GOT3 (cell line): ENCODE measurements at places on chromosomes 5 and 9.
A peak's percentile ranks its signal among the peaks of the same experiment; 100 is the strongest.

GRCh38 chr5:126969548-126969947 is 60.8 kb downstream of the MARCHF3 start:
- no peak for DNase-seq

DNA sequence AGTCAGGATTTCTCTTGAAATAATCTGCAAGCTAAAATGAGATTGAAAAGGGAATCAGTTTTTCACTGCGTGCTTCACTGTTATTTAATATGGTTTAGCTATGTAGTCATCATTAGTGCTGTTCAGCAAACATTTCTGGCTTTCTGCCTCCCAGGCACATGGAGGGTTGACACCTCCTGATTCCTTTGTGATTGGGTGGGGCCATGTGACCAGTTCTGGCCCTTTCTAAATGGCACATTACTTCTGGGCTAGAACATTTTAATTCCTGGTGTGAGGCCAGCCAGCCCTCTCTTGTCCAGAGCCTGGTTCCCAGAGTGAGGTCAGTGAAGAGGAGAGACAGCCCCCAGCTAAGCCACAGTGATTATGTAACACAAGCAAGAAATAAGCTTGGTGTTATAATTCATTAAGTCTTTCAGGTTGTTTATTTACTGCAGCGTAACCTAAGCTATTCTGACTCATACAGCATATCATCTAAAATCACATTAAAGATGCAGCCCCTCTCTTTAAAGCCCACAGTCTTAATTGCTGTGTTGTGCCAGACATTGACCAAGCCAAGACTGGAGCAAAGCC is 17.4 kb upstream of the ARSI start:
- peak; percentile 48 for DNase-seq

- no peak for DNase-seq
Measured at GRCh38 chr9:75228893-75229292, 140.6 kb downstream of the OSTF1 start.

DNA sequence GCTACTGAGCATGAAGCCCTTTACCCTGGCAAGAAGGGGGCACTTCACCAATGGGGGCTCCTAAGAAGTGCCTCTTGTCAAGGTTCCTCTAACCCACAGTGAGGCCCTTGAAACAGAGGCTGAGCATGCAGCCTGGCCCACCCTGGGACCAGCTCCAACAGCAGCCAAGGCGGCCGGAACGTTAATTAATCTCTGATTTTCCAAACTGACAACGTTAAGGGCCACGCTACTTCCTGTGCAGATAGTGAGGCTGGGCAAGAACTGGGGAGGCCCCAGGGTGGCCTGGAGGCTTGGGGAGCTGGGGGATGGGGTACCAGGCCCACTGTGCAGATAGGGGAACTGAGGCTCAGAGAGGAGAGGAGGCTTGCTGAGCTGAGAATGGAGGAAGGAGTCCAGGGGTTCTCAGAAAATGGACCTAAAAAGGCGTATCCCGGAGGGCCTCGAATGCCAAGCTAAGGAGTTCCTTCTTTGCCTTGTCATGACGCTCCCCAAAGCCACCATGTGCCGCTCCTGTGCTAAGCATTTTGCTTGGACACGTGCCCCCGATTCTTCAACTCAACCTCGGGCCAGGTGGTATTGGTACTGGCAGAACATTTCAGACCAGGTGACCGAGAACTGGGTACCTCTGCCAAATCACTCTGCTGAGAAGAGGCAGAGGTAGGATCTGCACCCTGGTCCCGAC is 72.0 kb upstream of the STXBP1 start:
- no peak for DNase-seq

DNA sequence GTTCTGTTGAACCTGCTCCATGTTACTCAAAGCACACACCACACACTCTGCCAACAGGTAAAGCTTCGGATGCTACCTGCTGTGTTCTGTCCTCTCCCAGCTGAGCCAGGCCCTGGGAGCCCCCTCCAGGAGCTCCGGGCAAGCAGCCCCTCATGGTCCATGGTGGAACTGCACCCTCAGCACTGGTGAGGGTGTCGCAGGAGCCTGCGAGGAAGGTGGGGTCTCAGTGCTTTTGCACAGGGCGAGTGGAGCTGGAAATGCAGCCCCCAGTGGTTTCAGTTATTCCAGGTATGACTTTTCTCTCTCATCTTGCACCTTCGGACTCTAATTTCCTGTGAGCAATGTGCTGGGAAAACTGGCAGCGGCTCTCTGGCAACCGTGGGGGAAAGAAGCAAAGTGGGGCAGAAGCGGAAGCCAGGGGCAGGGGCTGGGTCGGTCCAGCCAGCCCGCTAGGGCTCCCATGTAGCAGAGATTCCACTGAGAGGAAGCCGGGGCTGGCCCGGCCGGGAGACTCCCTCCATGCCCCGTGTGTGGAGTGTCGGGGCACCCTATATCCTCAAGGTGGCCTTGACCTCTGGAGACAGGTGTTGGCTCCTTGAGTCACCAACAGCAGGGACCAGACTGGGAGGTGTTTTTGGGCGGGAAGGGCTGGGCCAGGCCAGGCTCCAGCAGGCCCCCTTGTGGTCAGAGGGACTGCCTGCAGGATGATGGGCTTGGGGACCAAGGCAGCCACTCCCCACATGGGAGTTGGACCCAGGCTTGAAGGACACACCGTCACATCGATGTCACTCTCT is 75.6 kb upstream of the PRSS3 start:
- no peak for DNase-seq

DNA sequence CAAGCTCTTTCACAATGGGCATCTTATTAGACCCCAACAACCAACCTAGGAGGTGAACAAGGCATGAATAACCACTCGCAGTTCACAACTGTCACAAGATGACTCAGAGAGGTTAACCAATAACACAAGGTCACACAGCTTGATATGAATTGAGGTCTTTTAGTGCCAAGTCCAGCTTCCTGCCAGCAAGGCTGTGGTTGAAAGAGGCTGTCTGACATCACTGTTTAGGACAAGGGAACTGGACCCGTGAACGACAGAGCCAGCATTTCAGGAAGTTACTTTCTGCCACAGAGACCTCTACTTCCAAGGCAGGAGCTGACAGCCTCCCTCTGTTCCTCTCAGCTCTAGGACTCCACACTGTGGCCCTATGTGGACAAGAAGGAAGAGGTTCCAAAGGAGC is 53.4 kb upstream of the ALDH1B1 start:
- DNase-seq, result no peak

DNA sequence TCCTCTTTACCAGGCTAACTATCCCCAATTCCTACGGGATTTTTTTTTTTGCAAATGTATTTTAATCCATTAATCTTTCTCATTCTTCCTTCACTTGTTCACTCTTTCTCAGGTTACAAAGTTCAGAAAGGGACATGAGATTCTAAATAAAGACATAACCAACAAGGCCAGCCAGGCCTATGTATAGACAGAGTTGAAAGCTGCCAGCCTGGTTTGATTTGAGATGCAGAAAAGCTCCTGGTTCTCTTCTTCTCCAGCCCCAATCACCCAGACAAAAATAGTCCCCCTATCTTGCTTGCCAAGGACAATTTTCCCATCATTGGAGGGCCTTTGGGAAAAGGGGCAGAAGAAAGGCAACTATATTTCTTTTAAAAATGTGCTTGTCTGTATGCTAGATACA is 398.8 kb downstream of the NFIB start:
- no peak for DNase-seq

DNA sequence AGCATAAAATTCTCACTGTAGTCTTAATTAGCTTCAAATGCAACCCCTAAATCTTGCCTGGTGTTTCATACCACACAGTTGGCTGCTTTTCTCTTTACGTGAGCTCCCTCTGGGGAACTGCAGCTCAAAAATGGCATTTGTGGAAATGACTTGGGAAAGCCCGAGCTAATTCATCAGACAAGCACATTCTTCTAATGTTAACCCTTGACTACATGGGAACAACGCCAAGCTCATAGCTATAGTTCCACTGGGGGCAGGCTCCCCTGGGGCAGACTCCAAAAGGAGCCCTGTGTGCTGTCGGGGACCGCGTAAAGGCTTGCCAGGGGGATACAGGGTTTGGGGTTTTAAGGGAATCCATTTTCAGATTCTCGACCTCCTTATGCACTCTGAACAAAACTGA is 301.4 kb upstream of the DAP start:
- DNase-seq, result no peak

DNA sequence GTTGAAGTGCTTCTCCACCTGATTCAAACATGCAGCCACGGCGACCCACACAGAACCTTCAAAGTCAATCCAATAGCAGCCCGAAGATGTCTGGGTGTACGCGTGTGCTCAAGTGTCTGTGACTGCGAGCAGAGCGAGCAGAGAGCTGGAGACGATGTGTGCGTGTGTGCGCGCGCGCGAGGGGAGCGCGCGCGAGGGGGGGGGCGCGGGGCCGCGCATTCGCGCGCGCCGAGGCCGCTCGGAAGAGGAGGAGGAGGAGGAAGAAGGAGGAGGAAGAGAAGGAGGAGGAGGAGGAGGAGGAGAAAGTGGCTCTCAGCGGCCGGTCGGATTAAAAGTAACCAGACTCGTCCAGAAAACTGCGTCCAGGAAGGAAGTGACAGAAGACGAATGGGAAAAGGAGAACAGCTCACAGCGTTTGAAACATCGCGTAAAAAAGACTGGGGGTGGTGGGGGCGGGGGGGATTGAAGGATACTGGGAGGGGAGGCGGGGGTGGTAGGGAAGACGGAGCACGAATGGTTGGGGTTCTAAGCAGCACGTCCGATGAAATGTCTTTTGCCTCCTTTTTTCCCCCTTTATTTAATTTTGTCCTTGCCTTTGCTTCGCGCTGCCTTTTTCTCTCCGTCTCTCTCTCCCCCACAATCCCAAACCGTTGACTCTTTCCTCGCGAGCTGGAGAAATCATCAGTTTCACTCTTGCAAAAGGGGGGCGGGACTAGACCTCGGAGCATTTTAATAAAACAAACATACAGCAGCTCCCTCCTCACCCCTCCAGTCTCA is at the start of gene MEF2C:
MEF2C (minus strand) TSS at position 126 of the 777 bp plus-strand sequence. CDS start 59,396 bp downstream, outside the sequence.
- no peak for DNase-seq

DNA sequence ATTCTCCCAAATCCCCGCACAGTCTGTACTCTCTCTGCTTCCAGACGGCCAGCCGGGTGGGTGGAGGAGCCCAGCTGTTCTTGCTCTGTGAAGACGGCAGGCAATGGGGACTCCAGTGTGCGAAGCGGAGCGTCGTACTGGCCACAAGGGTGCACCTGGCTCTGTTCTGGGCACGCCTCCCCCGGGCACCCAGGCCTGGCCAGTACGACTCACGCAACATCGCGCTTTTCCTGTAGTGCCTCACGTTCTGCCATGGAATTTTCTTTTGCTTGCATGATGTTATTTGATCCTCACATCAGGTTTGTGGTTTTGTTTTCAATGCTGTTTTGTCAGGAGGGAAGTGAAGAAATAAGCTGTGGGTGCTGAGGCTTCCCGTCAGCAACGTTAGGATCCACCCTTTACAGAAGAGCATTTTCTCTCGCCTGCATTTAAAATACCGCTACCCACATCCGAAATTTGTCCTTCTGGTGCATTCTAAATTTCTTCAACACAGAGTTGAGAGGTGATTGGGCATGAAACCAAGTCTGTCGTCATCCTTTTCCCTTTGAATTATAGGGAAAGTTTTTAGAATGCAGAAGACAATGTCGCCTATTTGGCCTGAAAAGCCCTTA is 311.7 kb downstream of the TRIM36 start:
- DNase-seq, result no peak

DNA sequence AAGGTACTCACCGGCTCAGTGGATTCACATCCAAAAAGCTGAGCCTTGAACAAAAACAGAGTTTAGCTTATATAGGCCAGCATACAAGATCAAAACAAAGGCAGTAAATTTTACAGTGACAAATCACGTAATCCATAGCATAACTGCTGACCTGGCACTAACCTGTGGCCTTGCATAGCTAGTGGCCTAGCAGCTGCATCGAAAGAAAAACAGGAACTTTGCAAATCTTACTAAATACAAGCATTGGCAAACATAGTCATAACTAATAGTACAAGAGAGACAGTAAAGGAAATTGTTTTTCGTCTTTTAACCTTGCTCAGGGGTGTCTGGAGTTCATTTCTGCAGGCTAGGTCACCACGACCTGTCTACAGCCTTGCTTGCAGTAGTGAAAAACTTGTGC is 4.8 kb downstream of the HSDL2 start:
- no peak for DNase-seq

DNA sequence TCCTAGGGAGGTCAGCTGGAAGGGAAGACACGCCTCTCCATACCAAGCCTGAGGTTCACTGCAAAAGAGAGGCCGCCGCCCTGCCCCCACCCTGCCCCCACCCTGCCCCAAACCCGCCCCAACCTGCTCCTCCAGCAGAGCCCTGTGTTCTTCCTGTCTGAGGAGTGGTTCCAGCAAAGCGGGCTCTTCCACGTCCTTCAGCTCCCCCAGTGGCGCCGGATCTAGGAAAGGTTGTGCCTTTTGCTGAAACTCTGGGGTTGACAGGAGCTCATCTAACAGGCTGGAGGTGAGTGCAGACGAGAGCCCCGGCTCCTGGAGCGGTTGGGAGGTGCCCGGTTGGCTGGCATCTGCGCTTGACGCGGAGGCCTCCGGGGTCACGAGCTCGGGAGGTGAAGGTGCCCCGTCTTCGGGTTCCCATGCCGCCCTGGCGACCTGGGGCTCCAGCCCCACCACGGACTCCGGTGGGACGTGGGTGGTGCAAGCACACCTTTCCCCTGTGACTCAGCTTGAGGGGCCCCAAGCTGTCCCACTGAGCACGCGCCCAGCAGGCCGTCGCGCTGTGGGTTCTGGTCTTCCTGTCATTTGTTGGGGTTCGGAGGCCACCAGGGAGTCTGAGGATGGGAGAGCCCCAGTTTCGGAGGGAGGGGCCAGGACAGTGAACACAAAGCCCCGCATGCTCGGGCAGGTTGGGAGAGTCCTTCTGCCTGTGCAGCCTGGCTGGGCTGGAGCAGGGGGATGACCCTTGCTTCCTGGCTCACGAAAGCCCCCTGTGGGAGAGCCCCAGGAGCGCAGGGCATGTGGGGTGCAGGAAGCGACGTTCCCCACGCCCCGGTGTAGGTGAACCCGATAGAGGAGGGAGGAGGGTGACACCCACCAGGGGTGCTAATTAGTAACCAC is 1467.1 kb downstream of the FOXD4L5 start:
- no peak for DNase-seq

GRCh38 chr5:62283005-62283404 is 23.0 kb upstream of the KIF2A start:
- DNase-seq, result no peak

GRCh38 chr9:447230-448025 is 232.8 kb downstream of the DOCK8 start:
- no peak for DNase-seq

DNA sequence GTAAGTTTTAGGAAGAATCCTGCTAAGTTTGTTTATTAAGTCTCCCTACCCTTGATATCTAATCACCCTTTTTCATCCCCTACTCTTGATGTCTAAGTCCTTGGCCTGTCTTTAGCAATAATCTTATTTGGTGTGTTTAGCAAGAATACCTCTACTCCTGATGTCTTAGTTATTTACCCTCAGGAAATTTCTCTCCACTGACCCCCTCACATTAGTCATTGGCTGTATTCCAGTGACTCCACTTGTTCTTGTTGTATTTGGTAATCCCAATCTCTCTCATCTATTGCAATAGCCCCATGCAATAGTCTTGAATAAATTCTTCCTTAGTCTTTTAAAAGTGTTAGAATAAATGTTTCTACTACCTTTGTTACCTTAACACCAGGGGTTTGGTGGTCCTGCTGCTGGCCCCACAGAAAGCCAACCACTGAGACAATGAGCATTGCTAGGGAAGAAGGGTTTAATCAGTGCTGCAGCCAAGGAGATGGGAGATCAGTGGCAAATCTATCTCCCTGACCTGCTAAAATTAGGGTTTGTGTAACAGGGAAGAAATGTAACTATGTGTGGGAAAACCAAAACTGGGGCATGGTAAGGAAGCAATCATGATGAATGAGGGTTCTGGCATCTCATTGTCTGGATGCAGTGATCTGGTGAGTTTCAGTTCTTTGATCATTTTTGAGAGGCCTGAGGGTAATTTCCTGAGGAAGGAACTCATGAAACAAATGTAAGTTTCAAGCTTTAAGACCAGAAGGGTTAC is 236.4 kb upstream of the DAB2 start:
- no peak for DNase-seq
